ENCODE measurements at places on chromosomes 13 and 19.

DNA sequence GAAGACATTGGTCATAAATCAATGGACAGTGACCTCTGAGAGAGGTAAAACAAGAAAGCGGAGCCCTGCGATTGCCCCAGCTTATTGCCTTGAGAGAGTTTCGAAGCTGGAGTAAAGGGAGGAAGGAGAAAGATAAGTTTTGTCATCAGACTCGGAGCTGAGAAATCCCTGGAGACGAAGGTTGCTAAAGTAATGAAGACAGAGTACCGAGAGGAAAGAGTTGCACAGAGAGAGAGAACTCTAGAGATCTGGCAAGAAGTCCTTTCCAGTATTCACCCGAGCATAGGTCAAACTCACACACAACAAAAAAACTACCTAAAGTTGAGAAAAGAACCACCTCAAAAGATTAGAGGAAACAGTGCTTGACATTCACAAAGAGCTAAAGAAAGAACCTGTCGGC lies 472.0 kb downstream of the DACH1 start:
- no peak for DNase-seq

DNA sequence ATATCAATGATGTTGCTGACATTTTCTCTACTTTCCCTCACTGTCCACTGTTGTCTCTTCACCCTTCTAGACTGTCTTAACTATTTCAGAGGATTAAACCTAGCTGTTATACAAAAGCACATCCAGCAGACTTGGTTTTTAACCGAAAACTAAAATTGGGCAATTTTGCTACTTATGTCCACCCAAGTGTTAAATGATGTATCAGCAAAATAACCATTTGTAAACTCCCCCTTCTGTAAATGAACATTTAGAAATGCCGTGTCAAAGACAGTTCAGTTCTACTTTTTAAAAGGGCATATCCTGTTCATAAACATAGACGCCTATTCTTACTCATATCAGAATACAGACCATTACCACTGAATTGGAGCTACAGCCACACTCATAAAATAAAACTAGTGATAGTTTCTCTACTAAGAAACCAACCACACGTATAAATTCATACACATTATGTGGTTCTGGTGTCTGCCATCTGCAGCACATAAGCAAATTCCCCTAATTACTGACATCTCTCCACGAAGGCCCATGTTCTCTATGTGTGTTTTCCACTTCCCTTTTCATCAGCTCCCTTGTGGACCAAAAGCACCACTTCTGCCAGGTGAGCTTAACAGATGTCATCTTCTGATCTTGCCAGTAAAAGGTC lies 1091.8 kb downstream of the PCDH9 start:
- no peak for DNase-seq

GRCh38 chr19:4358709-4359626 lies 15.6 kb downstream of the MPND start:
- DNase-seq: no peak

- no peak for DNase-seq
Measured at GRCh38 chr13:101858860-101859259, 406.4 kb downstream of the ITGBL1 start.

GRCh38 chr13:75715601-75716523 lies 79.7 kb downstream of the LMO7 start:
- no peak for DNase-seq

- no peak for DNase-seq
Measured at GRCh38 chr19:54616821-54617560, 13.3 kb upstream of the LILRB1 start.

DNA sequence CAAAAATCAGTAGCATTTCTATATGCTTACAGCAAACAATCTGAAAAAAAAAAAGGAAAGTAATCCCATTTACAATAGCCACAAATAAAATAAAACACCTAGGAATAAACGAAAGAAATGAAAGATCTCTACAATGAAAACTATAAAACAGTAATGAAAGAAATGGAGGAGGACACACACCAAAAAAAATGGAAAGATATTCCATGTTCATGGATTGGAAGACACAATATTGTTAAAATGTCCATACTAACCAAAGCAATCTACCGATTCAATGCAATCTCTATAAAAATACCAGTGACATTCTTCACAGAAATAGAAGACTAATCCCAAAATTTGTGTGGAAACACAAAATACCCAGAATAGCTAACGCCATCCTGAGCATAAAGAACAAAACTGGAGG lies 4.7 kb downstream of the FCGBP start:
- DNase-seq: no peak

- DNase-seq: no peak
Measured at GRCh38 chr13:111535523-111535811, 215.0 kb downstream of the TEX29 start.

DNA sequence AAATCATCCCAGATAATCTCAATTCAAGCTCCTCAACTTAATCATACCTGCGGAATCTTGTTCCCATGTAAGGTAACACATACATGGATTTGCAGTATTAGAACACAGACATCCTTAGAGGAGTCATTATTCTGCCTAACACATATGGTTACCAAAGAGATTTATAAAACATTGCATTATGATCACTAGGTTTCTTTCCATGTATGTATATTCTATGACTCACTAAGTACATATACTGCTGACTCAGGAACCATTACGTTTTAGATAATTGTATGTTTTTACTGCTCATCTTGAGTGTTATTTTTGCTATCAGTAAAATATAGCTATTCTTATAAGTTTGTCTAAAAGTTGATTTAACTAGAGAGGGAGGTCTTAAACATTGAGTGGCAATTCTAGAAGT lies 182.9 kb downstream of the SLITRK6 start:
- DNase-seq: no peak

DNA sequence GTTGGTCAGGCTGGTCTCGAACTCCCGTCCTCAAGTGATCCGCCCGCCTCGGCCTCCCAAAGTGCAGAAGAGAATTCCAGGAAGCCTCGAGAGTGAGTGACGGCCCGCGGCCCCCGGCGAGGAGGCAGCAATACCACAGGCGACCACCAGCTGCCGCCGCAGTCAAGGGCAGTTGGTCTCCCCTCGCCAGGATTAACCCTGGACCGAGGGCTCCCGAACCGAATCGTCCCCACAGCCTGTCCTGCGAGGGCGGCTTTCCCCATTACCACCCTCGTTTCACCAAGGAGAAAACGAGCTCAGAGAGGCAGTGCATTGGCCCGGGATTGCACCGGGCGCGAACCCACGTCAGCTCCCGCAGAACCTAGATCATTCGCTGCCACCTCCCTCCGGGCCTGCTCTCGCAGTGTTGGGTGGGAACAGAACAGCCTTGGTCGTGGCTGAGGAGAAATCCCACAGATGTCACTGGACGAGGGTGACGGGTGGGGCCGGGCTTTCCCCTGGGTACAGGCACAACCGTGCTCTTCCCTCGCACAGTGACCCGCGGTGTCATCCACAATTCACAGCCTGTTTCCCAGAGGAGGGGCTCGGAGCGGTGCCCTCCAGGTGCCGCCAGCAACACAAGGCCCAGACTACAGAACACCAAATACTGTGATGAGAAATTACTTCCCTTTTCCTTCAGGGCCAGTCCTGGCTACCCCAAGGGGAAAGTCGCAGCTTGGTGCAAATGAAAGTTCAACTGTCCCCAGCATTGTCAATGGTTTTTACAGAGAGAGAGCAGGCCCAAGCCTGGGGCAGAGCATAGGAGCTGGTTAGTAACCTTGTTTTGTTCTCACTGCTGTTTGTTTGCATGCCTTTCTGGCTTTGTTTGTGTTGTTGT lies 24.8 kb downstream of the C2CD4C start:
- no peak for DNase-seq

DNA sequence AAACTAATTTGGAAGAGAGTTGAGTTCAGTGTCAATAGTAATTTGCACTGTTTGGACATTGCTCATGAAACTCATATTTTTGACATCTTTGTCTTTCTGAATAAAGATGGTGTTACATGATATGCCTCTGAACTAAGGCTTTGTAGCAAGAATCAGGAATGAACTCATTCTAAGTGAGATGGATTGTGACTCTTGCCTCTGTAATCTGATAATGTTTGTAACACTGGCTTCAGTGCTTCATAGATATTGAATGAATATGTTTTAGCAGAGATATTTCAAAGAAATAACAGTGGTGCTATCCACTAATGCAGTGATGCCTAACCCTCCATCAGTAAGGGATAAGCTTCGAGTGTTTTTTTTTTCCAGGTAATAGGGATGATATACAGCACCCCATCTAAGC lies 32.9 kb downstream of the TEX26 start:
- no peak for DNase-seq

- no peak for DNase-seq
Measured at GRCh38 chr13:48478391-48478790, 54.5 kb downstream of the RCBTB2 start.

- DNase-seq: no peak
Measured at GRCh38 chr13:24203811-24204210, 43.3 kb downstream of the SPATA13 start.

GRCh38 chr13:83248751-83249150 lies 633.5 kb downstream of the SLITRK1 start:
- no peak for DNase-seq
